HepG2 (cell line): ENCODE measurements at places on chromosomes 5 and 9. TPM values are rescaled to one million over a fixed set of nuclear protein-coding genes. Genes with fewer than 3 reads are reported as not detected.

PDCD1LG2 gene
- not detected in 2 replicates for total RNA-seq

ABLIM3 gene
- total RNA-seq, result 0.53 and 0.67 TPM in 2 replicates

- DNase-seq, result no peak
Measured at GRCh38 chr5:120103495-120103894, 360.6 kb upstream of the PRR16 start.

DNA sequence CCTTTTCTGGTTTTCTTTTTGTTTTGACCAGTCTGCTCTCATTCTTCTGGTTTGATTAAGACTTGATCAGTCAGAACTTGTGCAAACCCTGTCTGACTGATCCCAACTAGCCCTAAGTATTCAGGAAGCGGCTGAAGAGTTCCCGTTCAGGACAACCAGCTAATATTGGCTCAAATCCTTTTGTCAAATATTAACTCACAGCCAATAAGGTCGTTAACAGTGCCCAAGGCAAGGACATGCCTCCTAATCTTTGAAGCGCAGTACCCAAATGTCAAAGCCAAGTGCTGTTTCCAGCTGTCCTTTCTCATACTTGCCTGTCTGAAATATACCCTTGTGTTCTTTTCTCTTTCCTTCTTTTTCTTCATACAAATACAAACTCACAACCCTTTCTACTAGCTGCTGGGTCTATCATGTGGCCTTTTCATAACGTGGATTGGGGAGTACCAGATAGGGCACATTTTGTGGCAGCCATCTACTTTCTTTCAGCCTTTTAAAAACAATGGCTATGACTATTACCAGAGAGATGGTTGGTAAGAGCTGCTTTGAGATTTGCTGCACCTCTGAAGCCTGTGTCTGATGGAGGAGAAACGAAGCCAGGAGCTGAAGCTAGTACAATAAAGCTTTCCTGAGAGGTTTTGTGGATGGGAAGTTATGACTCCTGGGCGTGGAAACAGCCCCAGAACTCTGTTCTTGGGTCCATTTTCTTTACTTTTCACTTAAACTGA lies 266.4 kb upstream of the ZNF608 start:
- DNase-seq, result peak; percentile 38

- DNase-seq, result no peak
Measured at GRCh38 chr5:132243366-132243977, 14.0 kb upstream of the PDLIM4 start.

- no peak for DNase-seq
Measured at GRCh38 chr5:135238622-135239452, 160.2 kb downstream of the MACROH2A1 start.

DNA sequence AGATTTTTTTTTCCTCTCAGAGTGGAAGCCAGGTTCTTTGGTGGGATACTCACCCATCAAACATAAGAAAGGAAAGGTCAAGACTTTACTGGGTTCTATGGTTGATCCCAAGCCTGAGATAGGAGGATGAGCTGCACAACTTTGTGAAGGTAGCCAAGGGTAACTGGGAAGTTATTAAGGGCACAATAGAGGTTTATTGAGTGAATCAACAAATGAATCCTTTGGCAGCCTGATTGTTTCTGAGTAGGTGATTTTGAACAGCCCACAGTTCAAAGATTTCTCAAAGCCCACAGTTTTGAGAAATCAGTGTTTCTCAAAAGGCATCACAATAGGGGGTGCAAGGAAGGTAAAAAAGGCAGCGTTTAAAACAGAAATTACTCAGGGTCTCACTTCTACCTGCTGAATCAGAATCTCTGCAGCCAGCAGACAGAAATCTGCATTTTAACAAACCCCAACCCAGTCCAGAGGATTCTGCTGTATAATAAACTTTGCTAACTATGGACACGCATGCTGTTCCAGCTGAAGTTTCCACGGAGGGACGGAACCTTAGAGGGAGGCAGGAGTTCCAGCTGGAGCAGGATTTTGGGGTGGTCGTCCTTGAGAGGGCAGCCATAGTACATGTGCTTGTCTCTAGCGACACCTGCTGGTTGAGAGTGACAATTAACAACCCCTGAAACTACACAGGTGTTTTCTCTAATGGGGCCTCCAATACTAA lies 32.7 kb upstream of the FSD1L start:
- DNase-seq, result peak; percentile 62

DNA sequence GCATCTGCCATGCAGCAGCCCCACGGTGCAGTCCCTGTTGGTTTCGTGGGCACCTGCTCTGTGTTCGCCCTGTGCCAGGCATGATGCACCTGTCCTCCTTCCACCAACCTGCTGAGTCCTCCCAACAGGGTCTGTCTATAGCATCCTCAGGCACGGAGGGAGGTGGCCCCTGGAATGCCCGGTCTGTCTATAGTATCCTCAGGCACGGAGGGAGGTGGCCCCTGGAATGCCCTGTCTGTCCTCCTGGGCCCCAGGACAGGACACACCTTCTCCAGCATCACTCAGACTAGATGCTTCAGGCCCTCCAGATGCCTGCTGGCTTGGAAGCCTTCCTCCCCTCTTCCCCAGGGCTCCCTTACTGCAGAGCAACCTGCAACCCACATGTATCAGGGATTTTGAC lies 9.9 kb upstream of the PHYHD1 start:
- DNase-seq, result no peak

DNA sequence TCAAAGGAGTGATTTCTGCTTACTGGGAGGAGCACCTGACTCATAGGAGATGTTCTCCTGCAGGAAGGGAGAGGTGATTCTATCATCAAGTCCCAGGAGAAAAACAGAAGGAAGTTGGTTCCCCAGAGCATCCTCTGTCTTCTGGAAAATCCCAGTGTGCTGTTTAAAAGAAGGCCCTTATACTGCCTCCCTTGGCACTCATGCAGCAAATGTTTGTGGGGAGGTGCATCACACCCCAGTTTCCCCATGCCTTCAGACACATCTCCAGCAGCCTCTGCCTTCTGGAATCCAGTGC lies 63.1 kb downstream of the PPARGC1B start:
- DNase-seq, result no peak

DNA sequence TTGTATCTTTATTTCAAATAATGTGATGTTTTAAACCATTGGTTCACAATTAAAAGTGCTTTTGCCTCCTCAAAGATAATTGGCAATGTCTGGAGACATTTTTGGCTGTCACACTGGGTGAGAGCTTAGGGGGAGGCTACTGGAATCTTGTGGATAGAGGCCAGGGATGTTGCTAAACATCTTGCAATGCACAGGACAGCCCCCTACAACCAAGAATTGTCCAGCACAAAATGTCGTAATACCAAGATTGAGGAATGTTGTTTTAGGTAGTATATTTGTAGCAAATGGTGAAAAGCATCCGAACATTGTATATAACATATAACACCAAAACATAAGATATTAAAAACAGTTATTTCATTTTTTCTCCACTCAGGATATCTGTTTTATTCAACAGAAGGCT lies 99.8 kb downstream of the SLC44A1 start:
- no peak for DNase-seq

GRCh38 chr9:99178912-99179872 lies 42.5 kb downstream of the ALG2 start:
- no peak for DNase-seq

DNA sequence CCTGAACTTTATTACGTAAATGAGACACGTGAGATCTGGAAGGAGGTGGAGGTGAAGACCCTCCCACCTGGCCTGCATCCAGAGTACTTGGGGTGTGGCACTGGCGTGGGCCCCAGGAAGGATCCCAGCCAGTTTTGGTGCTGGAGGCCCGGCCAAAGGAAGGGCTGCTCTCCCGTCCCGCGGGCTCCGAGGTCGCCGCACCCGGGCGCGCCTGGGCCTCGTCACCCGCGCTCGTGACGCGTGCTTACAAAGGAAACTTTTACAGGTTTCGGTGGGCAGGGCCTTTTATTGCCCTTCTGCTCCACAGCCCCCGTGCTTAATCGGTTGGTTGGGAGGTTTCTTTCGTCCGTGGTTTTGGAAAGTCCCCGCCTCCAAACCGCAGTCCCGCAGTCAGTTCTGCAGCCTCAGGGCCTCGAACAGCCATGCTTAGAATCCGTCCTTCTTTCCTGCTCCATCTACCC lies 29.2 kb downstream of the CDKN2A start:
- no peak for DNase-seq

- DNase-seq, result no peak
Measured at GRCh38 chr5:167050568-167051401, 1240.7 kb upstream of the WWC1 start.

GRCh38 chr5:142095651-142096330 lies 12.8 kb upstream of the NDFIP1 start:
- DNase-seq, result no peak
